GM12891 (cell line): ENCODE measurements at places on chromosomes 5 and 9.

DNA sequence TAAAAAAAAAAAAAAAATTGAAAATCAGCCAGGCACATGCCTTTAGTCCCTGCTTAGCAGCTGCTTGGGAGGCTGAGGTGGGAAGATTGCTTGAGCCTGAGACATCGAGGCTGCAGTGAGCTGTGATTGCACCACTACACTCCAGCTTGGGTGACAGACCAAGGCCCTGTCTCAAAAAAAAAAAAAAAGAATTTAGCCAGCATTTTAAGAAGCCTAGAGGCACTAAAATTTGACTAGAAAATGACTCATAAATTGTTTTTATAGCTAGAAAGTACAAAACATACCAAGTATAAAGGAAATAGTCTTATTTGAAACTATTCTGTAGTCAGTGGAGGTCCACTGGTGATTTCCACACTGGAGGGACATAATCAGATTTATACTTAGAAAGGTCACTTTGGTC is 17.5 kb downstream of the LRRC70 start:
- no peak for DNase-seq

GRCh38 chr5:27491047-27491446 is 452.7 kb upstream of the CDH9 start:
- DNase-seq = no peak

DNA sequence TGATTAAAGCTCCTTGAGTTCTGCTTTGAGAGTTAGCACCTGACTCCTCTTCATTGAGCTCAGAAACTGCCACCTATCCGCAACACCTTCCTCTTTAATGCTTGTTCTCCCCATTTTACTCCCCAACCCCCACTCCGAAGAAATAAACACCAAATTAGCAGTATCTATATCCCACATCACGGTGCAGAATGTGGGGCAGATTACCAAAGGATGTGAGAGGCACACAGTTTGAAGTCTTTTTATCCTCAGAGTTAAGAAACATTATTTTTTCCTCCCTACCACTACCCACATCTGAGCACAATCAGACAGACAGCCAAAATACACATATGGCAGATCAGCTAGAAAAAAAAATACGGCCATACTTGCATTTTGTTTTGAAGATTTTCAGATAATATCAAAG is 26.1 kb upstream of the IL7R start:
- no peak for DNase-seq

DNA sequence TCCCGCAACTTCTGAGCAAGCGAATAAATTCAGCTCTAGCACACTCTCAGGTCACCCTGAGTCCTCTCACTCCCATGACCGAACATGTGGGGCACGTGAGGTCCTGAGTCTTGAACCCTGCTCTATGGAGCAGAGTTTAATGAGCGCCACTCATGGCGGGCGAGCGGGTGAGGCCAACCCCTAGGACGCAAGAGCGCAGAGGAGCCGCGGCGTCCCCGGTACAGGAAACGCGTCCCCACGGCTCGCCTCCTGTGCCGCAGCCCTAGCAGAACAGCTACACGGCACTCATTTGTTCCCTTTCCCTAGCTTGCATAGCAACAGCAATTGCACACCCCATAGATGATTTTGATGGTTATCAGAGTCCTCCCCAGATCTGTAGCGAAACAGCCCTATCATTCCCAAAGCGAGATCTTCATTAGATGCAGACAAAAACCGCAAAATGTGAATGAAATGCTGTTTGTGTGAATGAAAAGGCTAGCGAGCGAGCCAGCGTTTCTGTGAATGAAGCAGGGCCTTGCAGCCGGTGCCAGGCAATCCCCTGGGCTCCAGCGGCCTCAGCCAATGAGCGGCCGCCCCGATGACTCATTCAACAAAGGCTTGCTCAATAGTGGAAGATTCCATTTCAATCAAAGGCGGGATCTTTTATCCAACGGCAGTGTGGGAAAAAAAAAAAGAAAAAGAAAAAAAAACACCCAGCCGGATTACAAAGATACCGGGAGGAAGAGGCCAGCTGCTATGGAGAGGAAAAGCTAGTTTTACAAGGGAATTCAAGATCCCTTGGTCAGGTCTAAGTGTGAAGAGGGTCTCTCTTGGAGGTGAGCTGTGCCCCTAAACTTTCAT is 1.5 kb upstream of the SHC3 start:
- DNase-seq = no peak

- DNase-seq = no peak
Observed at GRCh38 chr5:141319202-141319601, 1.4 kb downstream of the TAF7 start.

- DNase-seq = no peak
Observed at GRCh38 chr5:129096382-129096991, 1.9 kb downstream of the ISOC1 start.

DNA sequence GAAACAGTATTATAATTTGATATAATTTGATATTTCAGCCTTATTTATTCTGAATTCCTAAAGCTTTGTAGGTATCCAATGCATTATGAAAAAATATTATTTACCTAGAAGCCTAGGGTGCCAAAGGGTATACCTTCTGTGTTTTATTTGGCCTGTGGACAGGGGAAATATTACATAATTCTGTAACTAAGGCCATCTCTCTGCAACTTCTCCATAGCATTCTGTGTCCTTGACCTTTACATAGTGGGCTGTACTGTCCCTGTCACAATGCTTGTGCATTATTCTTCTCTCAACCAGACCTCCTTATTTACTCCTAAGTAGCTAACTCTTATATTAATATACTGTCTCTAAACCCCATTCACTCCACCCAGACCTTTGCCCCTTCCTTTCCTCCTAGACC is 57.0 kb upstream of the RANBP6 start:
- DNase-seq = no peak

DNA sequence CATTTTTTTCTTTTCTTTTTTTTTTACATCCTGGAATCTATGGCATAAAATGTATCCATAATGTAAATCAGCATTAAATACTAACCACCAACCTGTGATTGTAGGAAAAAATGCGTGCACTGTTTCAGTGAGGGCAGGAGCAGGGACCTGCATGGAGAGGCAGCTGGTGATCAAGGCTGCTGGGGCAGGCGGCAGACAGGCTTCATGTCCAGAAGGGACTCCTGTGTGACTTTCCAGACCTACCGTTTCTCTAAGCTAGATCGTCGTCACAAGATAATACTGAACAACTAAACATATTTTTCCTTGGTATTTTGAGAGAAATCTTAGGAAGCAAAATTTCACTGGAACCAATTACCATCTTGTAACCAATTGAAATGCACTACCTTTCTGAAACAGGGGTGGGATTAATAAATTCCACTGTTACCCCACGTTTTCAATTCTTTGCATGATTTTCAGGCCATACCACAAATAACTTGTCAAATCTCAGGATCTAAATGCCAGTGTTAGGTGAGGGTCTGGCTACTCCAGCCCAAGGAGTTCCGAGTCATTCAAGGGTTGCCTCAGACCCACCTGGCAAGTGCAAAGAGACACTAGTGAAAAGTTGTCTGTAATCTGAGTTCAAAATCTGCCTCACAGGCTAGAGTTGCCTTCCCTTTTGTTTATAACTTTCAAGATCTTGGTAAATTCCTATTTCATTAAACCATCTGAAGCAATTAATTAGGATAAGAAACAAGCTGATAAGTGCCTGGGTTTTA is 198.2 kb downstream of the SEMA5A start:
- DNase-seq = no peak

GRCh38 chr5:90084342-90084741 is 325.2 kb downstream of the CETN3 start:
- no peak for DNase-seq

- no peak for DNase-seq
Observed at GRCh38 chr9:2413160-2413805, 208.3 kb upstream of the VLDLR start.

- DNase-seq = peak; percentile 97
Observed at GRCh38 chr9:126914458-126915280, at the start of gene RALGPS1. Gene RALGPS1, plus strand, starts transcription at chr9:126914782. Its CDS starts 47,508 bp downstream, at chr9:126962290.

GRCh38 chr5:68745448-68745847 is 348.4 kb upstream of the SLC30A5 start:
- DNase-seq = no peak

- no peak for DNase-seq
Observed at GRCh38 chr9:92483627-92484545, 1.6 kb upstream of the ASPN start.

DNA sequence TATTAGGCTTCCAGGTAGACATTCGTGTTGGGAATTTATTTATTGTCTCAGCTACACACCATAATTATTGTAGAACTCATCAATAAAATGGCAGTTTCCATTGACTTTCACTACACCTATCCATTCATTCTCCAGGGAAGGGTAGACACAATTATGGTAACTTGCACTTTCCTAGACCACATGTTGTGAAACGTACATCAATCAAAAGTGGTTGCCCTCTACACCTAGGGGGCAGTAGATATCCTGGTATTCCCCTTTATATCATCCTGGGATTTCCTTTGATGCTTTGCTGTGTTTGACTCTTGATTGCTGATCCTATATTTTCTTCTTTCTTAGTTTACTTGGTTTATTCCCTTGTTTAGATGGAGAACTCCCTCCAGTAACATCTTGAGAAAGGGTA is 47.9 kb downstream of the ADGRV1 start:
- no peak for DNase-seq

DNA sequence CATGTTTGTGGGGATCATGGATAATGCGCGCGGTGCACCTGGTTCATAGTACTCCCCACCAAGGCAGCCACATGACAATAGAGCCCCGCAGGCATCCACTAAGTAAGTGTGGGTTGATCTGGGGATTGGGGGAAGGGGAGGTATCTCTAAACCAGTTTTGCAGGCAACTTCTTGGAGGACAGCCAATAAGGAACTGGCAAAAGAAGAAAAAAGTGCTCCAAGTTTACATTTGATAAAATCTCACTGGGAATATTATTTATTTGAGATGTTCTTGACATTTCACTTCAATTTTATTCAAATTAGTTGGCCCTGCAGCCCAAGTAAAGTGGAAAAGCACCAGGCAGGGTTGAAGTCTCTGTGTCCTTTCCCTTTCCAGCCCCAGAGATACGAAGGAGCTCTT is 8.5 kb downstream of the FBP1 start:
- no peak for DNase-seq

DNA sequence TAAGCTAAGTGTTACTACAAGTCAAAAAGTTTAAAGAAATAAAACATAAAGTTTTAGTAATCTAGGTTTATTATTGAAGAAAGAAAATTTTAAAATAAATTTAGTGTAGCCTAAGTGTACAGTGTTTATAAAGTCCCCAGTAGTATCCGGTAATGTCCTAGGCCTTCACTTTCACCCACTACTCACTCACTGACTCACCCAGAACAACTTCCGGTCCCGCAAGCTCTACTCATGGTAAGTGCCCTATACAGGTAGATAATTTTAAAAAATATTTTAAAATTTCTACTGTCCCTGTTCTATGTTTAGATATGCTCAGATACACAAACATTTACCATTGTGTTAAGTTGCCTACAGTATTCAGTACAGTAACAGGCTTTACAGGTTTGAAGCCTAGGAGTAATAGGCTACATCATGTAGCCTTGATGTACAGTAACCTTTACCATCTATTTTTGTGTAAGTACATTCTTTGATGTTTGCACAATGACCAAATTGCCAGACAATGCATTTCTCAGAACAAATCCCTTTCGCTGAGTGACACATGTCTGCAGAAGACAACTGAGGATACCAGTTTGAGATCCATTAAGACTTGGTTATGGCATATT is 253.6 kb downstream of the TRIM32 start:
- no peak for DNase-seq

DNA sequence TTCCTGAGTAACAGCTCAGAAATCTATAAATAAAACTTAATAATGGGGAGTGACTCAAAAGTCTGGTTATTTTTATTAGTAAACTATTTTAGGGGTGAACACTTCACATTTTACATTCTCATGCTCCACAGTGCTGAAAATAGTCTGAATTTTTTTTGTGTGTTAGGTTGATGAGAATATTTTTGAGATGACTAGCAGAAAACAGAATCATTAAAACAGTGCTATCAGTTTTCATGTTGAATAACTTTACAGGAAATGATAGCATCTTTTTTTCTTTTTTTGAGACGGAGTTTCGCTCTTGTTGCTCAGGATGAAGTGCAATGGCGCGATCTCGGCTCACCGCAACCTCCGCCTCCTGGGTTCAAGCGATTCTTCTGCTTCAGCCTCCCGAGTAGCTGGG is 60.3 kb downstream of the TMC1 start:
- no peak for DNase-seq

DNA sequence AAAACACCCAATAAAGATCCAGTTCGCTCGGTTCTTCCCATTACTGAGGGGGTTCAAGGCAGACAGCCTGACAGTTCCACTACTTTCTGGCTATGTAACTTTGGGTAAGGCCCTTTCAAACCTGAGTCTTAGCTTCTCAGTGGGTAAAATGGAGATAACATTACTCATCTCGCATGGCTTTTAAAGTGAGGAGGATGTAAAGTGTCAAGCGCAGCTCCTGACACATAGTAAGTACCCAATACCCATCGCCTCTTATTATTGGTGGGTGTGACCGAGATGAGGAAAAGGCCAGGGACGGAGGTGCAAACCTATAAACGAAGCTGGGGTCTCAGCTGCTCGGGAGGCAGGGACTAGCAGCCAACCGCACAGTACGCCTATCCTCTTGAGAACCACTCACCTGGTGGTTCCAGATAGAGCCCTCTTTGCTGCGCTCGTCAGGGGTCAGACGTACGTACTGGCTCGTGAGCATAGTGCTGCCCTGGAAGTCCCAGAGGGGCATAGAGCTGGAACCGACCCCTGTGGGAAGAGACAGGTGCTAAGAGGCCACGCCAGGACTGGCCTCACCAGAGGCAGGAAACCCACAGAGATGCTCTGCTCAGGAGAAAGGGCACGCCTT is 584 bp downstream of the LMAN2 start:
- DNase-seq = no peak

GRCh38 chr9:92721548-92721947 is 43.1 kb downstream of the BICD2 start:
- no peak for DNase-seq

DNA sequence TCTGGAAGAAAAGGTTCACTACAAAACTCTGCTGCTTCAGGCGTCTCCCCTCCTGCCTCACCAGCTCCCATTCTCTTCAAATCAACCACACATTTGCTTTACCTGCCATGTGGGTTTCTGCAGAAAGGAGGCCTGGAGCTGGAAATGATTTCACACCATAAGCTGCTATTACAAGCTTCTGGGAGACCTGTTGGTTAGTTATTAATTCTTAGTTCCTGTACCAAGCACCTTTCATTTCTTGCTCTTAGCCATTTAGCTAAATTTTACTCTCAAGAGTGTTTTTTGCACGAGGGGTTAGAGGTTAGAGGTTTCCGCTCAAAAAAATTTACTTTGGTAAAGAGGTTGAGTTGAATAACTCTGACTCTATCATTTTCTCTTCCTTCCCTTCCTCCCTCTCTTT is 70.3 kb downstream of the MAP1B start:
- no peak for DNase-seq

- no peak for DNase-seq
Observed at GRCh38 chr5:81068063-81068462, 107.9 kb downstream of the RASGRF2 start.

GRCh38 chr9:26243726-26244125 is 565.5 kb upstream of the TUSC1 start:
- no peak for DNase-seq

DNA sequence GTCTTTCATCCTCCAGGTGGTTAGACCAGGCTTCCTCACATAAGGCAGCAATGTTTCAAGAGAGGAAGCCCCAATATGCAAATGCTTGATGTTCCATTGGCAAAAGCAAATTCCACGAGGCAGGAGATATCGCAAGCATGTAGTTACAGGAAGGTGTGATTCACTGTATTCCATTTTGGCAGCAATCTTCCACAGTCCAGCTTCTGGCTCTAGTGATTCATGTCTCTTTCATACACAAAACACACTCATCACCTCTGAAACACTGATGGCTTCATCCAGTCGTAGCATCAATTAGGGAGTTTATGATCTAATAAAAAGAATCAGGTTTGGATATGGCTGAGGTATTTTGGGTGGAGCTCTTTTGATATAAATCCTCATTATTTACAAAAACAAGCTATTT is 552.2 kb upstream of the RIOK2 start:
- no peak for DNase-seq

- no peak for DNase-seq
Observed at GRCh38 chr5:44183753-44184152, 205.5 kb downstream of the FGF10 start.
